ENCODE measurements at places on chromosomes 13 and 19. TPM values are rescaled to one million over a fixed set of nuclear protein-coding genes. Genes with fewer than 3 reads are reported as not detected.

SYCN gene
- not detected for total RNA-seq

ZSCAN5A gene
- total RNA-seq: 2.6 TPM

ARRDC5 gene
- total RNA-seq: not detected

C19orf18 gene
- total RNA-seq: 0.49 TPM

ZNF100 gene
- 2.3 TPM for total RNA-seq

TSSK6 gene
- 0.34 TPM for total RNA-seq

ZNF587B gene
- total RNA-seq: 15.1 TPM

FARSA gene
- total RNA-seq: 66.7 TPM

SIGLECL1 gene
- not detected for total RNA-seq

CA11 gene
- 1.2 TPM for total RNA-seq

GPR4 gene
- total RNA-seq: not detected

NPAS1 gene
- 0.46 TPM for total RNA-seq

CEACAM16 gene
- total RNA-seq: not detected

SULT2B1 gene
- total RNA-seq: 1.5 TPM

FFAR2 gene
- not detected for total RNA-seq

CYP2A6 gene
- total RNA-seq: not detected

LILRA1 gene
- total RNA-seq: not detected

PLIN5 gene
- not detected for total RNA-seq

PGLYRP1 gene
- total RNA-seq: not detected

NXNL1 gene
- not detected for total RNA-seq

KRTDAP gene
- 1.4 TPM for total RNA-seq

ATCAY gene
- not detected for total RNA-seq

AP1M2 gene
- total RNA-seq: 78.9 TPM

UBL3 gene
- 9.4 TPM for total RNA-seq

CCDC8 gene
- 27.7 TPM for total RNA-seq

UBE2L5 gene
- not detected for total RNA-seq

SGCG gene
- not detected for total RNA-seq

ZNF880 gene
- total RNA-seq: 22.9 TPM

ZNF540 gene
- 0.08 TPM for total RNA-seq

FBN3 gene
- total RNA-seq: not detected

Data from hair follicular keratinocyte (primary cell).